Iris pigment epithelial cell (primary cell): ENCODE measurements at places on chromosomes 5 and 9.

GRCh38 chr5:67617051-67617450 is 420.5 kb upstream of the CD180 start:
- no peak for DNase-seq

GRCh38 chr9:128706671-128707381 is 4.5 kb downstream of the PKN3 start:
- no peak for DNase-seq

DNA sequence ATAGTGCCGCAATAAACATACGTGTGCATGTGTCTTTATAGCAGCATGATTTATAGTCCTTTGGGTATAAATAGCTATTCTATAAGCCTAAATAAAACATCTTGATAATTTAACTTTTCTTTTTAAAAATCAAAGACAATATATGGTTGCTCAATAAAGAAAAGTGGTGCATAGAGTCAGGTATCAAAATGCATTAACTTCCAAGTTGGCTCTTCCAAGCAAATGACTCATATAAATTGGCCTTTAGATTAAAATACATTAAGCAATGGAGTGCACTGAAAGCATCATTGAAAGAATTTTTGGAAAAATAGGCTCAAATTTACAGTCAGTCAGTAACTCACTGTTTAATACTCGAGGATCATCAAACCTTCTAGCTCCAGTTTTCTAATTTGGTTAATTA is 106.6 kb downstream of the PLCXD3 start:
- DNase-seq, result peak; percentile 21

DNA sequence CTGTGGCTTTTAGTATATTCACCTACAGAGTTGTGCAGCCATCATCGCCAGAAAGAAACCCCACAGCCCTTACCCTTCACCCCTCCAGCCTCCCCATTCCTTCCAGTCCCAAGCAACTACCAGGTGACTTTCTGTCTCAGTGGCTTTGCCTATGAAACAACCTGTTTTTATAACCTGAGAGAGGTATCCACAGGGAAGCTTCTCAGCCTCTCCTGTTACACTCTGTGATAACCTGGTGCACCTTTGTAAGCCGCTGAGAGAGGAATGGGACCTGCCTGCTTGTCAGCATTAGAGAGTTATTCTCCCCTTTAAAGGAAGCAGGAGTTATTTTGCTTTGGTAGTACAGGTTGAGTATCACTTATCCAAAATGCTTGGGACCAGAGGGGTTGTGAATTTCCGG is 93.6 kb downstream of the TRIO start:
- no peak for DNase-seq
